GM04503 (cell line): ENCODE measurements at places on chromosomes 12 and 14.

DNA sequence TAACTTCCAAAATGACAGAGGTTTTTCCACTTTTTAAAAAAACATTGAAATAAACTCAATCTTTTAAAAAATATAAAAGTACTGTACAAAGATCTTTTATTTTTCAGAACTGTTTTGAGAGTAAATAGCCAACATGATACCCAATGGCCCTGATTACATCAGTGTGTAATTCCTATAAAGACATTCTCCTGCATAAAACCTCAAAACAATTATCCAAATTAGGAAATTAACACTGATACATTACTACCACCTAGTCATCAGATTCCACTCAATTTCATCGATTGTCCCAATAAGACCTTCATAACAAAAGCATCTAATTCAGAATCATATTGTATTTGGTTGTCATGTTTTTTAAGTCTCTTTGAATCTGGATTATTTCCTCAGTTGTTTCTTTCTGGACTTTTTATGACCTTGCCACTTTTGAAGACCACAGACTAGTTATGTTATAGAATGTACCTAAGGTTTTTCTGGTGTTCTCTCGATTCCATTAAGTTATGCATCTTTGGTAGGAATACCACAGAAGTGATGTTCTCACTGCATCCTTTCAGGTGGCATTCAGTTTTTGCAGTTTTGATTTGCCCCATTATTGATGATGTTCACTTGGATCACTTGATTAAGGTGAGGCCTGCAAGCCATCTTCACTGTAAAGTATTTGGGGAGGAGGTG lies 4.0 kb upstream of the YEATS4 start:
- no peak for DNase-seq

DNA sequence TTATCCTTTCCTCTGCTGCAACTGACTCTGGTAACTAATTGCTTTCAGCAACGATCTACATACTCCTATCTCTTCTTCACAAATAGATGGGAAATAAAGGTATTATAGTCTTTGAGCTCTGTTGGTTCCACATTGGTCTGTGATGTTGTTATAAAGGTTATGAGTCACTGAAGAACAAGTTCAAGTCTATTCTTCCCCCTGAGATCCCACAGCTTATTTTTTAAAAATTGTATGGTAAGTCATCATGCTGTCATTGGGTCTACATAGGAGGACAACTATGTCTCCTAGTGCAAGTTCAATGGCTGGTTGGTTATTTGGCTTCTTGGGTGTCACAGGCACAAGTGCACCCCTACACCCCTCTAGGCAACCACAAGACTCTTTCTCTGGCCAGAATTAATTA lies 49.6 kb upstream of the PTCSC3 start:
- no peak for DNase-seq

- peak; percentile 70 for DNase-seq
Observed at GRCh38 chr14:49703965-49704364, 11.0 kb downstream of the KLHDC1 start.

DNA sequence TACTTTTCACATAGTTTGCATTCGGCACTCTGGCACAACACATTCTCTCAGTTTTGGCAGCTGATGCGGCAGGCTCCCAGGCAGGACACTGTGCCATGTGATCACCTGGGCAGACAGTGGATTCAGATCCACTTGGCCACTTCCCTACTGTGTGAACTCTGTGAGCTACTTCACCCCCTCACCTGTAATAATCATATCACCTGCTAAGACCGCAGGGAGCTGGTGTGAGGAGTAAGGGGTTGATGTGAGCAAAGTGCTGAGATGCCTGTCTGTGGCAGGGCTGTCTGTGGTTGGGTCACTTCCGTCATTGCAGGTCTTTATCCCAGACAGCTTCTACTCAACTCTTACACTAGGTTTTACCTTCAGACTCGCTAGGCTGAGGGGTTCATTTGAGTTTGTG lies 50.4 kb upstream of the AMN start:
- no peak for DNase-seq

DNA sequence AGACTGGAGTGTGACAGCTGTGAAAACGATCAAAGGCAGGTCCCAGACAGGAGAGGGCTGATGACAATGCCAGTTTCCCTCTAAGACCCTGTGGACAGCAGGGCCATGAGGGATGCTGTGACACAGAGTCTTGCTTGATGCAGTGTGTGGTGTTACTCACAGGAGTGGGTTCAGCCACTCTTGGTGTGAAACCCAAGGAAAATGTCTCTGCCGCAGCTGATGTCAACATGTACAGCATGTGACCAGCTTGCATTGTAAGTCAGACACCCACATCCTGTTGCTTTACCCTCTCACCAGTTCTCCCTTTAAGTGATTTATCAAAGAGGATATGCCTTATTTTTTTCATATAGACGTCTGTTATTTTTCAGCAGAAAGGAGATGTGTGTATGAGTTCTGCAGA lies 268.6 kb downstream of the BTG1 start:
- no peak for DNase-seq

DNA sequence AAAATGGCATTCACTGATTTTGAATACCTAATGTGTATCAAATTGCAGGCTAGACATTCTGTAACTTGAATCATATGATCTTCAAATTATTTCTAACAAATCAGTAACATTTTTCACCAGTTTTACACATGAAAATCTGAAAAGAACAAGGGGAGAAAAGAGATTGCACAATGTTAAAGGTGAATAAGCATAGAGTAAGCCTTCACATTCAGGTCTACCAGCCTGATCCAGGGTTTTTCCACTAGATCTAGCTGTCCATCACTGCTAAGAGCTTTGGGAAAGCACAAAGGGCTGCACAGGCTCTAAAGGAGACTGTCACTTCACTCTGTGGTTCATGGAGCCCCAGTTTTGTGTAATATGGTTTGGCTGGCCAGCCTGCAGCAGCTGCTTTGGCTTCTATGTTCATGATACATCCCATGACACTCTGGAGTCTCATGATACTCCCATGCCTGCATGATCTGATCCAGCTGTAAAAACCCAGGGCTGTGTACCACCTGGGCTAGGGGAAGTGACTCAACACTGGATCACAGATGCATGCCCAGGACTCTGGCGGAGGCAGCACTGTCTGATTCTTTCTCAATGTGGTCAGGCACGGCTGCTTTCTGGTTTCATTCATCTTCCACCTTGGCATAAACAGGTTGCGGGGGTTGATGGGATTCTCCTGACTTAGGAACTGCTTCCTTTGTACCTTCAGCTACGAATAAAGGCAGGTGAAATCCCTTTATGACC lies 859.7 kb downstream of the GALC start:
- no peak for DNase-seq

DNA sequence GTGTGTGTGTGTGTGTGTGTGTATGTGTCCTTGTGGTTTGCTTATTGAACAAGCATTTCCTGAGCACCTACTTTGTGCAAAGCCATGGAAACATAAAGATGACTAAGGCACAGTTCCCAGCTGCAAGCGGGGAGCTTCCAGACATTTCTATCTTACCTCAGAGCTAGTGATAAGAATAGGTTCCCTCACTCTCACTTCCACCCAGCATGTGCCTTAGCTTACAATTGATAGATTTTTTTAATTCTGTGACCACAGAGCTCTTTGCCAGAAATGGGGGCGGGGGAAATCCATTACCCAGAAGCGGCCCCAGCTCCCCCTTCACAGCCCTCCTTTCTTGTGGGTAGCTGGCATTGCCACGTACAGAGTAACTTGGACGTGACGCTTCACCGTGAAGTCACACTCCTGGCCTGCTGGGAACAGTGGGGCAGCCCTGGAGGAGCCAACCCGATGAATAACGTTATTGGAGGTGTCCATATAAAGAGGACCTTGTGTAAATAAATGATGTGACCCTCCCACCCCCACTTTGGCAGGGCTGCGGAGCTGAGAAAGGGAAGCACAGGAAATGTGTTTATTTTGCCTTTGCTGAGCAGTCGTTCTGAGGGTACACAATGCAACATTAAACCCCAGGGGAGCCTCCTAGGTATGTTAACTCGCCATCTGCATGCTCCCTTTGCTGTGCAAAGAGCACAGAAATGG lies 238.9 kb downstream of the CHST11 start:
- DNase-seq = no peak

GRCh38 chr14:26323869-26324268 lies 274.0 kb downstream of the NOVA1 start:
- DNase-seq = no peak

DNA sequence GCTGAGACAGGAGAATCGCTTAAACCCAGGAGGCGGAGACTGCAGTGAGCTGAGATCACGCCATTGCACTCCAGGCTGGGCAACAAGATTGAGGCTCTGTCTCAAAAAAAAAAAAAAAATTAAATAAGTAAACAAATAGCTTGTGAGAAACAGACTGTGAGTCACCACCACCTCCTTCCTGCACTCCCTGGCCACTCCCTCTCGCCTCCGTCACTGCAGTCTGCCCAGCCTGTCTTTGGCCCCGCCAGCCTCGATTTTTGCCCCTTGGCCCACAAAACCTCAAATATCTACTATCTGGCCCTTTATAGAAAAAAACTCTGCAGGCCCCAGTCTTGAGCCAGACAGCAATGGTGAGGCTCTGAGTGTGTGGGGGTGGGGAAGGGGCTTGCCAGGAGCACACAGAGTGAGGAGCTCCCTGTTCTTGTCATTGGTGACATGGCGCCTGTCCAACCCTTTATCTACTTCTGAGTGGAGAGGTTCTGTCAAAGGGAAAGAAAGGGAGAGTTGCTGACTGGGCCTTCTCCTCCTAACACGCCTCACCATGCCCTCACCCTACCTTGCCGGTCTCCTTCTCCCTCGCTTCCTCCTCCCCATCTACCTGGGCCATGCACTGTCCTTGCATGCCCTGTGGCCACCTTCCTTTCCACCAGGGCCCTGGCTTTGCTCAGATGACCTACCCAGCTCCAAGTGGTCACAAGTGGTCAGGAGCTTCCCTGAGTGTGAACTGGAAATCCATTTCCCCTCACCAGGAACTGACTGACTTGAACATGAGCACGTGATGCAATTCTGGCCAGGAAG lies 22.1 kb downstream of the LGMN start:
- DNase-seq = no peak

- no peak for DNase-seq
Observed at GRCh38 chr12:67788118-67788517, 139.6 kb downstream of the DYRK2 start.

GRCh38 chr14:74620497-74620921 lies 8.5 kb upstream of the LTBP2 start:
- DNase-seq = peak; percentile 89
